Mesenchymal stem cell (in vitro differentiated cells and primary cell): ENCODE measurements at places on chromosomes 16 and 17.

GRCh38 chr17:72735592-72735991 is 356.9 kb downstream of the SLC39A11 start:
- DNase-seq = no peak

DNA sequence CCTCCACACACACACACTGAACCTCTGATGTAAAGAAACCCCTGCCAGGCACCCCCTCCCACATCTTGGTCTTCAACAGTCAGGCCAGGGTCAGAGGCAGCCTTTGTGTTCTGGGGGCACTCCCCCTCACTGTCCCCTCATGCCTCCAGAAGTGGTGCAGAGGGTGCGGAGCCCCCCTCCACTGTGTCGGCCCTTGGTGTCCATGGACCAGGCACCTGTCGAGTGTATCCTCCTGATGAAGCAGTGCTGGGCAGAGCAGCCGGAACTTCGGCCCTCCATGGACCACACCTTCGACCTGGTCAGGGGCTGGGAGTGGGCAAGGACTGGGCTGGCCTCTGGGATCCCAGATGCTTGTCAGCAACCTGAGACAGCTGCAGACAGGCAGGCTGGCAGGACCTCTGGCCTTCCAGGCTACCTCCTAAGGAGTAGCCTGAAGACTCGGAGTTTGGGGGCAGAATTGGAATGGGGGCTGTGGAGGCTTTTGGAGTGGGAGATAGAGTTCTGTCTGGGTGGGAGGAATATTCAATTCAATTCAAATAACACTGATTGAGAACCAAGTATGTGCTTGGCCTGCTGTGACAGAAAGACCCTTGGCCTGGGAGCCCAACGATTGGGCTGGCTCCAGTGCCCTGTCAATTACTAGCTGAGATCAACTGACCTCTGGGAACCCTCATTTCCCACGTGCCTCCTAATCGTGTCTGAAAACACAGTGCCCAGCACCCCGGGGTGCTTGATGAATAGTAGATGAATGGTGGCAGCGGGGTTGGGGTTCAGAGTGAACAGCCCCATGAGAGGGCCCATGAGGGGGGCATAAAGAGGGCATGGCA is 11.5 kb downstream of the GUCY2D start:
- DNase-seq = no peak

GRCh38 chr16:57786632-57787518 is 15.4 kb downstream of the KIFC3 start:
- no peak for DNase-seq

- DNase-seq = no peak
Measured at GRCh38 chr16:59601452-59601851, 867.3 kb upstream of the GOT2 start.

- no peak for DNase-seq
Measured at GRCh38 chr17:81395600-81396277, 482 bp downstream of the BAHCC1 start.

GRCh38 chr17:43068570-43069367 is 43.7 kb downstream of the RND2 start:
- peak; percentile 59 for DNase-seq

DNA sequence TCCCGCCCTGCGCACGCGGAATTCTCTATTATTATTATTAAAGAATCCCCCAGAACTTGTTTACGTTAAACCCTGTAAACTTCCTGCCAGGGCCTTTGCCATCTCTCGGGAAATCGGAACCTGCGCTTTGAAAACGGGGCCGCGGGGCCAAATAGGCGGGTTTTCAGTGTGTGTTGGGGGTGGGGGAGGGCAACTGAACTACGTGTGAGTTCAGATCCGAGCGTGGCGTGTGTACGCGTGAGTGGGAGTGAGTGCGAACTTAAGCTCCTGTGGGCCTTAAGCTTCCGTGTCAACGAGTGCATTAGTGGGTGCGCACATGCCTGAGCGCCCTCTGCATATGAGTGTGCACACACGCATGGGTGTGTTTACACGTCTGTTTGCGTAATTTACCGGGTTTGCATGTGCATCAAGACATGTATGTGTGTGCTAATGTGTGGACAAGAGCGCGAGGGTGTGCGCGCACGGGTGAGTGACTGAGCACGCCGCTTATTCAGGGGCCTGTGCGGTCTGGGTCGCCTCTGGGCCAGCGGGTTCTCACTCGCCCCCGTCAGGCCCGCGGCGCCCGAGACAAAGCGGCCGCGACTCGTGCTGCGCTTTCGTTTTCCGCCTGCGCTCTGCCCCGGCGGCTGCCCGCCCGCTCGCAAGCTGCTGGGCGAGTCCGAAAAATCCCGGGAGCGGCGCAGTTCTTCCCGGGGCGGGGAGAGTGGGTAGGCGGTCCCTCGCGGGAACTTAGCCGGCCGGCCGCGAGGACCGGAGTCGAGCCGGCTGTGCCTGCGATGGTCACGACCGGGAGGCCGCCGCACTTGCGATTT is 1.2 kb upstream of the FOXF1 start:
- peak; percentile 94 for DNase-seq

GRCh38 chr16:26464576-26465266 is 602.0 kb upstream of the C16orf82 start:
- DNase-seq = no peak

DNA sequence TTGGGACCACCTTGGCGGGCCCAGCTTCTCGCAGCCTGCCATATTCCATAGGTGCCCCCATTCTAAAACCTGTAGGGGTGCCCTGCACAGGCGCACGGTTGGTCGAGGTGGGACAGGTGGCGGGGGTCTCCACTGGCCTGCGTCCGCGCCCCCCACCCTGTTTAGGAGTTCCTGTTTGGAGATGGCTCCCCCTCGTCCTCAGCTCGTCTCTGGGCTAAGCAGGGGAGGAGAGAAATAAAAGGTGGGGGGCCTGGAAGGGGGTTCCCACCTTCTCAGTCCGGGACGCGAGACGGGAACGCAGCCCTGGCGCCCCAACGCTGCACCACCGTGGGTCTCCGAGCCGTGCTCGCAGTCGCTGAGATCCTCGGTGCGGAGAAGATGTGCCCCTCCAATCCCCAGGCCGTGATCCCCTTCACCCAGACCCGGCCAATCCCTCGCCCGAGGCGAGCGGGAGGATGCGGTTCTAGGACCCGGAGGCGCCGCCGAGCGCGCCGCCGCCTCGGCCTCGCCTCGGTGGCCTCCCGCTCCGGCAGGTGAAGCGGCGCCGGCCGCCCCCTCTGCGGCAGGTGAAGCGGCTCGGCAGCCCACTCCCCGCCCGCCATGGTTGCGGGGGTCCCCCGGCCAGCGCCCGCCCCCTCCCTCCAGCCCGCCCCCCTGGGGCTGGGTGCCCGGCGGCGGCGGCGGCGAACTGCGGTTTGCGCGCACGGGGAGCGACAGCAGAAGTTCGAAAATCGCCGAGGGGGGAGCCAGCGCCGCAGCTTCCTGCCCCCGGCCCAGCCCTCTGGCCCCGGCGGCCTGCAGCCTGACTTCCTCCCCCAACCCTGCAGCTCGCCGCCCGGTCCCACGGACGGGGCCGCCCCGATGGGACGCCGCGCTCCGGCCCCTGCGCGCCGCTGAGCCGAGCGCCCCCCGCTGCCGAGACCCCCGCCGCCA is at the start of gene FMNL1:
Gene FMNL1 (plus strand): TSS at position 805 of the 933 bp plus-strand sequence. CDS start 240 bp downstream, outside the sequence.
- no peak for DNase-seq

DNA sequence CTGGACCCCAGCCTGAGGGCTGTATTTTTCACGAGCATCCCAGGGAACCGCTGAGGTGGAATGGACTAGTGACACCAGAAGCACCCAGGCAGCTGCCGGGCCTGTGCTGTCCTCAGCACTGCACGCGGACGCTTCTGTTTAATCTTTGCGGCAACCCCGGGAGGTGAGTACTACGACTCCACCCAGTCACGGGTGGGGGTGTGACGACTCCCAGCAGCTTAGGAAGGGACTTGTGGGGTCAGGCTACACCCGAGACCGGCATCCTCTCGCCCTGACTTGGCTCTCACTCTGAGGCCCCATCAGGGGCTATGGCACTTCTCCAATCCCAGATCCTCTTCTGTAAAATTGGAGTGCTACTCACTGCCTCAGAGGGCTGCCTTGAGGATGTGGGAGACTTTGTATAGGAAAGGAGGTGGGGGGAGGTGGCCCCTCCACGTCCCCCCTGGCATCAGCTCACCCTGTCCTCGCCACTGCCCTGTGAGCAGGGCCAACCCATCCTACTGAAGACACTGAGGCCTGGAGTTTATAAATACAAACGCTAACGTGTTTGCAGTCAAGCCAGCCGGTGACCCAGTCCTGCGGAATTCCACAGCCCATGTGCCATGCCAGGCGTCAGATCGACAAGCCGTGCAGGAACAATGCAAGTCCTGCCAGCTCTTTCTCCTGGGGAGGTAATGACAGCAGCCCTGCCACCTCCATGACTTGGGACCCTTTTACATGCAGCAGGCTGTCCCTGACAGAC is 44.4 kb downstream of the PPL start:
- no peak for DNase-seq

DNA sequence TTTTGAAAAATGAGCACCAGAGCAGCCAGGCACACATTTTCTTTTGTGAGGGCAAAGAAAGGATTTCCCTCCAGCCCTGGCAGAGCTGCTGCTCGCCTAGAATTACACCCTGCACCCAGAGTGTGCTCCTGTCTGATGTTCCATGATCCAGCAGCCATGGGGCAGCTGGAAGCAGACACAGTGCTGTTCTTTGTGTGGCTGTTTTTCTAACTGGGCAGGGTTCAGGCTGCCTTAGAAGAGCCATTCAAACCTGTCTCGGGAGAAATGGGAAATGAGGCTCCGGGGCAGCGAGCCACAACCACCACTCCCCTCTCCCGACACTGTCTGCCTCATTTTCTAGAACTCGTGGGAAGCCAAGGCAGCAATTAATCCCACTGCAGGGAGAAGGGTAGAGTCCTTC is 28.9 kb downstream of the LITAF start:
- DNase-seq = no peak

- DNase-seq = no peak
Measured at GRCh38 chr17:45789874-45790273, 5.8 kb downstream of the CRHR1 start.

GRCh38 chr17:12644623-12645022 is 21.1 kb upstream of the MYOCD start:
- DNase-seq = no peak

DNA sequence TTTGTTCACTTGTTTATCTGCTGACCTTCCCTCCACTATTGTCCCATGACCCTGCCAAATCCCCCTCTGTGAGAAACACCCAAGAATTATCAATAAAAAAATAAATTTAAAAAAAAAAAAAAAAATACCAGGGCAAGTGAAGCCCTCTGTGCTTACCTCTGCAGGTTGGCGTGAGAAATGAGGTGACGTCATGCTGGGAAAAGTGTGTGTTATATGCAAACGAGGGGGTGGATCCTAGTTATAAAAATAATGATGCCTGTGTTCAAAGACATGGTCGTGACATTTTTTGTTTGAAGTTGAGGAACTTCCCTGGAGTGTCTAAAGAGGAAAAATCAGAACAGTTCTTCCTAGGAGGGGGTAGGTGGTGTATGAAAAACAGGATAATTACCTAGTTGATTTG is 20.2 kb downstream of the TMC7 start:
- no peak for DNase-seq

- DNase-seq = no peak
Measured at GRCh38 chr16:67953641-67954375, 9.9 kb upstream of the LCAT start.

- DNase-seq = peak; percentile 45
Measured at GRCh38 chr17:21129023-21129681, 2.4 kb downstream of the DHRS7B start.

DNA sequence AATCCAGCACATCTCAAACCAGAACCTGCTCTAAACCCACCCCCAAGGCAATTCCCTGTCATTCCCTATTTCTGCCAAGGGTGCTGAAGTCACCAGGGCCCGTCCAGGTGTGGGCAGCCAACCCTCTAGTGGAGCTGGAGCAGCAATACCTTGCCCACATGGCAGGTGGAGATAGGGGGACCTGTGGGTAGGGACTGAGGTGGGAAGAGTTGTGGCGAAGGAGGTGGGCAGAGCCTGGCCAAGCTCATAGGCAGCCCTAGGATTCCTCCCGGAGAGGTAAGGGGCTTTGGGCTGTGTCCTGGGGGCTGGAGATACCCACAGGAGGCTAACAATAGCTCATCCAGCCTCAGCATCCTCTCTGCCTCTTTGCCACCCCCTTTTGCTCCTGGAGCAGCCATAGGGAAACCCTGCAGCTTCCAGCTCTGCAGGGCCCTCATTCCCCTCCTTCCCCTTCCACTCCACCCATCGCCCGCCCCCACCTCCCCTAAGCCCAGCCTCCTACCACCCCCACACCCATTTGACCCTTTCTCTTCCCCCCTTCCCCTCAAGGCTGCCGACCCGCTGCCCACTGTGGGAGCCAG is 30.4 kb upstream of the CRHR1 start:
- no peak for DNase-seq

GRCh38 chr16:85090873-85091521 is 21.3 kb downstream of the CIBAR2 start:
- DNase-seq = peak; percentile 40

GRCh38 chr17:37134050-37134449 is 185.3 kb downstream of the AATF start:
- DNase-seq = peak; percentile 70

- DNase-seq = no peak
Measured at GRCh38 chr17:77375108-77375916, 234.5 kb downstream of the SEC14L1 start.

DNA sequence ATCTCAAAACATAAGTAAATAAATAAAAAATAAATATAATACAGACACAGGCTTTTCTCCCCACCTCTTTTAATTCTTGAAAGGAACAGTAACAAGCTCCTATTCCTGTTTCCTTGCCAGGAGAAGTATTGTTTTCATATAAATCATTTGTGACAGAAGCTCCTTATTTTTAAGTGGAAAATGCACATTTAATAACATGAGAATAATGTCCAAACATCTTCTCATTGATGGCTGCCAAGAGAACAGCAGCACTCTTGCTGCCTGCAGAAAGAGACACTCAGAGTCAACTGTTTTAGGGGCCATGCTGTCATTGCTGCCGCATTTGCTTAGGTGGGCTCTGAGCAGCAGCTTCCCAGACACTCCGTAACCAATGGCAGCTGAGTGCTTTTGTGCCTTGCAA is 580.1 kb downstream of the WWOX start:
- DNase-seq = no peak

- DNase-seq = peak; percentile 50
Measured at GRCh38 chr16:54266363-54266955, 20.1 kb downstream of the IRX3 start.

- DNase-seq = no peak
Measured at GRCh38 chr16:12144355-12144754, 167.8 kb downstream of the SNX29 start.

GRCh38 chr16:11355862-11356261 is 10.6 kb downstream of the RMI2 start:
- DNase-seq = no peak

GRCh38 chr16:946048-946395 is 24.8 kb downstream of the LMF1 start:
- DNase-seq = no peak

GRCh38 chr16:66097751-66098150 is 268.7 kb upstream of the CDH5 start:
- no peak for DNase-seq

GRCh38 chr17:5488752-5489151 is 2.4 kb downstream of the MIS12 start:
- DNase-seq = no peak

GRCh38 chr17:48722915-48723422 is at the start of gene PRAC2:
PRAC2 (plus strand) TSS chr17:48723185; CDS start chr17:48724411, 1,226 bp downstream.
- peak; percentile 15 for DNase-seq

- DNase-seq = no peak
Measured at GRCh38 chr16:82488460-82488859, 138.3 kb upstream of the CDH13 start.

- DNase-seq = no peak
Measured at GRCh38 chr16:47473792-47474191, 12.7 kb downstream of the PHKB start.
